Stimulated activated CD4-positive, alpha-beta T cell treated with anti-CD3 and anti-CD28 coated beads, Interleukin-1b, Interleukin-23, amount 100 ng/mL, for 24 hours (primary cell): ENCODE measurements at places on chromosomes 2 and 18.

- no peak for DNase-seq
These were observed 66.3 kb downstream of the ZEB2 start for GRCh38 chr2:144453486-144454158.

DNA sequence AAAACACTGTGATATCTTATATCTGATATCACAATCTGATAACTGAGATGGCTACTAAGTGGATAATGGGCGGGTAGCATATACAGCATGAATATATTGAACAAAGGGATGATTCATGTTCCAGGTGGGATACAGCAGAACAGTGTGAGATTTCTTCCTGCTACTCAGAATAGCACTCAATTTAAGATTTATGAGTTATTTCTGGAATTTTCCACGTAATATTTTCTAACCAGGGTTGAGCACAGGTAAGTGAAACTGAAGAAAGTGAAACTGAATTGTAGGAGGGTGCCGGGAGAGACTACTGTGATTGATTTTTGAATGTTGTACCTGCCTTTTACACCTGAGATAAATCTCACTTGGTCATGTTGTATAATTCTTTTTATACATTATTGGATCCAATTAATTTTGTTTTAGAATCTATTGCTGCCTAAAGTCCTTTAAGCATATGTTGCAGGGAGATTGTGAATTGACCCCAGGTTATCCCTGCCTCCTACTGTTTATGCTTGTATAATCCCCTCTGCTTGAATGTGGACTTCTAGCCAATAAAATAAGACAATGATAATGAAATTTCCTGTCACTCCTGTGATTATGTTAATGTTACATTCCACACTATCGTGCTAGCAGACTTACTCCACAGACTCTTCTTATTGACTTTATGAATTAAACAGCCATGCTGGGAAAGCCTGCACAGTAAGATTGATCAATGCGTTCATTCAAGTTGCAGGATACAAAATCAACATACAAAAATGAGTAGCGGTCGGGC lies 67.6 kb upstream of the RBBP8 start:
- no peak for DNase-seq

- DNase-seq, result no peak
These were observed 2.0 kb downstream of the VSNL1 start for GRCh38 chr2:17542471-17542870.

DNA sequence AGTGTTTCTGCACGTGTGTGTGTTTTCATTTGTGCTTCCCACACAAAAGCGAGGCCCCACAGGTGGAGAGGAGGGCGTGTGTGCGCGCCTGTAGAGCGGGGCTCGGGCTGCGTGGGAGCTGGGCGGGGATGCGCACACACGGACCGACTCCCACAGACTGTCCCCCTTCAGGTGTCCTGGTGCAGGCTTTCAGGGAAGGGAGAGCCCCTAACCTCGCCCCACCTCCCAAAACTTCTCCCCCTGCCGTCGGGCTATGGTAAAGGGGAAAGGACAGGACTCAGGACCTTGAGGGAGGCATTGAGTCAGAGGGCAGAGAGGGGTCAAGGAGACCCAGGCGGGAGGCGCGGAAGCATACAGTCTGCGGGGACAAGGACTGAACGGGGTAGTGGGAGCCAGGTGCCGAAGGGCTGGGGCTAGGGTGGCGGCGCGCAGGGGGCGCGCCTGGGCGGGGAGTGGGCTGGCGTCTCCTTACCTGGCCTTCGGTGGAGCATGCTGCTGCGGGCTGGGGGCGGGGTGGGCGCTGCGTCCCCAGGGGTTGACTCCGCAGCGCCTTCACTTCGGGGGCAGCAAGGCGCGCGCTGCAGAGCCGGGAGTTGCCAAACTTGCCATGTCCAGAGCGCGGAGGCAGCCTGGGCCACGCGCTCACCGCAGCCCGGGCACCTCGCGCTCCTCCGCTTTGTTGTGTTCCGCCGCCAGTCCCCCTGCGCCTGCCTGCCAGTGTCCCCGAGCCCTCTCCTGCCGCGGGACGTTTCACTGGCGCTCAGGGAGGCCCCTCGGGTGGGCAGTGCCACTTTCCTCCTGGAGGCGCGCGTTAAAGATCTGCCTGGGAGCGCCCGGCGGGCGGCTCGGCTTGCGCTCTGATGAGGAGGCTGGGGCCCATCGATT lies 302.0 kb downstream of the NCKAP5 start:
- DNase-seq, result no peak

DNA sequence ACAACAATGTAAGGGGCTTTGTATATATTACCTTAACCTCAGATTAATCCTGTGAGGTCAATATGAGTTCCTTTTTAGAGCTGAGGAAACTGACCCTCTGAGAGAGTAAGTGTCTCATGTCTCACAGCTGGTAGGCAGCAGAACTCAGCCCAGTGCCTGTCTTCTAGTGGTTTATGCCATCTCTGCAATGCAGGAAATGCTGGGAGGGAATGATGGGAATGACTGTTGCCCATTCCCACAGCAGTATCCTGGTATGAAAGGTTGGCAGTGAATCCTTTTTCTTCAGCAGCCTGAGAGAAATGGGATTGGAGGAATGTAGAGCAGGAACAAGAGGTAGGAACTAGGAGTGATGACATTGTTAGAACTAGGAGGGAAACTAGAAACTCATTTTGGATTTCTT lies 6.0 kb downstream of the MRPL30 start:
- DNase-seq, result no peak

GRCh38 chr2:67612576-67613042 lies 215.5 kb downstream of the ETAA1 start:
- no peak for DNase-seq
